Panc1 (cell line): ENCODE measurements at places on chromosomes 3 and 15. TPM values are rescaled to one million over a fixed set of nuclear protein-coding genes. Genes with fewer than 3 reads are reported as not detected.
A peak's percentile ranks its signal among the peaks of the same experiment; 100 is the strongest.

MYRIP gene
- total RNA-seq, result 0.59 TPM

GRCh38 chr3:146605106-146605505 is at the start of gene PLSCR5:
Gene PLSCR5 (minus strand): TSS chr3:146605346. CDS start chr3:146605212, 134 bp downstream.
- DNase-seq, result no peak

DNA sequence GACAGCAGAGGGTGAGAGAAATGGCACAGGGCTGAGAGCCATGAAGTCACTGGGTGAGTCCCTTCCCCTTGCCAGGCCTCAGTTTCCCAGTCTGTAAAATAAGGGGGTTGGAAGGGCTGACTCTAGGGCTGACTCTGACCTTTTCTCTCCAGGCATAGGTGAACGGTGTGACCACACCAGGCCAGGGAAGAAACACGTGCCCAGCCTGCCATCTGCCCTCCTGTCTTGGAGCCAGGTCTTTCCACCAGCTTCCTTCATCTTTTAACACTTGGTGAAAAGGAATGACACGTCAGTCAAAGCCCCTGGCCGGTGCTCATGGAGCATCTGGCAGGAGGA is 74.4 kb downstream of the CPN2 start:
- DNase-seq, result no peak

ISY1 gene
- 45.7 TPM for total RNA-seq

DNA sequence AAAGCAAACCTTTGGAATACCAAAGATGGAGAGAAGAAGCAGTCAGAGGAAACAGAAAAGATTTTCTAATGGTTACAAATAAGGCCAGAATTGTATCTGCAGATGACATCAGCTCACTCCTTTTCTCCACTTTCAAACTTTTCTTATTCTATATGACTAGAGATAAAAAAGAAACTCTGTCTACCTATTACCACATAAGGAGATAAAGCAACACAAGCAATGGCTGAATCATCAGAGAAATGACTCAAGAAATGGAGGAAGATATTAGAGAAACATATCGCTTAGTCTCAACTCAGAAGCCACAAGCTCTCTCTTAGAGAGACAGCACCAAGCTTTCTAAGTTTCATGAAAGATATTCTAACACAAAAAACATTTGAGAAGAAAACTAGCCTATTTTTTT is 784.0 kb downstream of the ZPLD1 start:
- DNase-seq, result no peak

DNA sequence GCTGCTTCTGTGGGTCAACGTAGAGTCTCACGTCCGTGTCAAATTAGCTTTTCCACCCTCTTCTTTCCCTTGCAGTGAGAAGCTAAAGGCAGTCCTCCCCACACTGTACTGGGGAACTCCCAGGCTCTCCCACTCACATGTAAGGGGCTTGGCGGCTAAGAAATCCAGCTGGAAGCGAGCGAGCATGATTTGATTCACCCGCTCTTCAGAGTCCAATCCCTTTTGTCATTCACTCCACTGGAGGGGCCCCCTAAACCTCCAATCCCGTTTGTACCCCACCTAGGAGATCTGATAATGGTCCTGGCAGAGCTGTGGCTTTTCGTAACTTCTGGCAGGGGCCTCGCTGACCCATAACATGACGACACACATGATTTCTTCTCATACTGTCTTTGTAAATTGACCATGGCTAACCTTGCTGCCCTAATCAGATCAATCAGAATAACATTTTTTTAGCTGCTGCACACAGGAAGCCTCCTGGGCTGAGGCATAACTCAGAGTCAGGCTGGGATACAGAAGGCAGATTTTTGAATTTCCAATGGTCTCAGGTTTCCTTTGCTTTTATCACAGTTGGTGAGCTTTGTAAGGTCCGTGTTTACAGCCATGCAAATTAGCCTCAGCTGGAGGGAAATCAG is 235.2 kb downstream of the GREM1 start:
- DNase-seq, result no peak

DNA sequence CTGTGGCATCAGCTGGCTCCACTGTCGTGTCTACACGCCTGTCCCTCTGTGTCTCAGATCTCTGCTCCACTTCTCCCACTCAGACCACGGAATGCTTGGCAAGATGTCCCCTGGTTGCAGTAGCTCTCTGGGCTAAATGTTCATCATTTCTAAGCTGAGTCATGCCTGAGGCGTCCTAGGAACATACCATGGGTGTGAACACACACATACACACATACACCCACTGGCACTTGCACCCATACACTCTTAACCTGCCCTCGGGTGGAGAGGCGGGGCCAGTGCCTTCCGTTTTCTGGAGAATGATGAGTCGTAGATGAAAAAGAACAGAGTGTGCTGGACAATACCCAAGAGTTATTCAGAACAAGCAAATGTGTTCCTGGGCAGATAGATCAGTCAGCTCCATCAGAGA is 72.4 kb downstream of the SENP2 start:
- peak; percentile 48 for DNase-seq

DNA sequence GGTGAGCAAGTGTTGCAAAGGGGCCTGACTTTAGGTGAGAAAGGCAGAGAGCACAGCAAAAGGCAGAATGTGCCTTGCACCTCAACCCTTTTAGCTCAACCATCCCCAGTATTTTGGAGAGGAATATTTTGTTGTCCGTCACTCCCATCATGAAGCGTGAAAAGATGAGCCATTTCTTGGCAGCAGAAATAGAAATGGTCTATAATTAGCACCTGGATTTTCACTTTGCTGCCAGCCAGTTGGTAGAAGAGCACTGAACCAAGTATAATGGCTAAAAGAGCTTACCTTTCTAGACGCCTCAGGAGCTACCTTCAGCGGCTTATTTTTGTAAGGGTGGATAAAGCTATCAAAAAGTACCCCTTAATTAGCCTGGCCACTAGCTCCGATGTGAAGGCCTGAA is 406.7 kb downstream of the OCA2 start:
- no peak for DNase-seq

DNA sequence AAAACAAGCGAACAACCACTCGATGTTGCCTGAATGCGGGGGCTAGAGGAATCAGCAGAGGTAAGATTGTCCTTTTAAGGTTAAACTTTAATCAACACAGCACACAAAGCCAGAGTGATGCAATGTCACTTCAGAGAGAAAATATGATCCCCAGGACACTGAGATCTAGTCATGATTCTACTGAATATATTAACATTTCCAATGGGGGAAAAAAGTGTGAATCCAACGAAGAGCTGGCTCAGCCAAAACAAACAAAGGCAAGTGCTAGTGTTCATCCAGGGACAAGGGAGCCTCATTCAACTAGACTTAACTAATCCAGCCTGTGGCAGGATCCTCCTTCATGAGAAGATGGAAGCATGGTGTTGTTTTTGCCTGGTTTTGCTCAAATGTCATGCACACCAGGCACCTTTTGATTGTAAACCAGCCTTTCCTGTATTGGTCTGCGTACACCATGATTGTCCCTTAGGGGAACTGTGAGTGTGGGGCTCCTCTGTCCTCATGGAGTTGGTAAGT is 35.8 kb downstream of the SCG5 start:
- DNase-seq, result no peak

GRCh38 chr3:46406788-46407611 is at the start of the genes CCR5AS and CCRL2:
Gene CCR5AS (minus strand): TSS chr3:46407066.
Gene CCRL2 (plus strand): TSS chr3:46407259. CDS start chr3:46408080, 821 bp downstream.
- DNase-seq, result no peak
